Activated CD4-positive, alpha-beta T cell treated with anti-CD3 and anti-CD28 coated beads, Interleukin-2, amount 50 U/mL, for 48 hours (primary cell): ENCODE measurements at places on chromosomes 7 and 10.
A peak's percentile ranks its signal among the peaks of the same experiment; 100 is the strongest.

GRCh38 chr10:121919666-121920065 lies 8.2 kb downstream of the ATE1 start:
- no peak for DNase-seq

DNA sequence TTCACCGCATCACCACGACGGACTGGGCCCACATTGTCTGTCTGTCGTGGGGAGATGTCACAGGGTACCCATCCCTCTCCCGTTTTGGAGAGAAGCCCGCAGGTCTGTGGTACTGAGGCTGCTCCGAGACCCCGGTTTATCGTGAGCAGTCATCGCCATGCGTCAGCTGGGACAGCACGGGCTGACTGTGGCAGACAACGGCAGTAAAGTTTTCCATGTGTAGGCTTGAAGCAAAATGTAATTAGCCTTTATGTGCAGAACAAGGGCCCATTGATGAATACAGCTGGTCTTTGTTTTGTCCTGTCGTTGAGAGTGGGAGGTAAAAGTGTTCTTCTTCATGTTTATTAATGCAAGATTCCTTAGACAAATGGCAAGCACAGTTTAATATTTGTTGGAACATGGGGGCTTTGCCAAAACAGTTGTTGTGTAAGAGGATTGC lies 167.4 kb upstream of the SH2B2 start:
- no peak for DNase-seq

DNA sequence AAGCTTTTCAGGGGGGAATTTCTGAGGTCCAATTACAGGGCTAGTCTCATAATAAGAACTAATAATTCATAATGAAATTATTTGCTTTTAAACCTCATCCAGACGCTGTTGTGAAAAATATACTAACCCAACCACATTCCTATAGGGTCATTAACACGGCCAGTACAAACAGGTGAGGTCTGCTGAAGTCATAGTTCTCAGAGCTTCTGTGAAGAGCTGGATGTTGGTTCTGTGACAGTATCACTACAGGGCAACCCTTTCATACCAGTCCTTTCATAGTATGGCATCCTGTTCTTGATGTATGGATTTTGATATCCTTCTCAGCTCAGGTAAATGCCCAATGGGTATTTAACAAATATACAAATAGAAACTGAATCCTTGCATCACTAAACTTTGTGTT lies 62.3 kb upstream of the FAM133B start:
- no peak for DNase-seq

- no peak for DNase-seq
These were observed 393.8 kb downstream of the TNS3 start for GRCh38 chr7:47188136-47188535.

DNA sequence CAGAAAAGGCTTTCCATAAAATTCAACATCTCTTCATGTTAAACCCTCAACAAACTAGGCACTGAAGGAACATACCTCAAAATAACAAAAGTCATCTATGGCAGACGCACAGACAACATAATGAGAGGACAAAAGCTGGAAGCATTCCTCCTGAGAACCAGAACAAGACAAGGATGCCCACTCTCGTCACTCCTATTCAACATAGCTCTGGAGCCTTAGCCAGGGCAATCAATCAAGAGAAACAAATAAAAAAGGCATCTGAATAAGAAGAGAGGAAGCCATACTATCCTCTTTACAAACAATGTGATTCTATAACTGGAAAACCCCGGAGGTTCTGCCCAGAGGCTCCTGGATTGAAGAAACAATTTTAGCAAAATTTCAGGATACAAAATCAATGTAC lies 251.0 kb downstream of the MALRD1 start:
- DNase-seq, result no peak

DNA sequence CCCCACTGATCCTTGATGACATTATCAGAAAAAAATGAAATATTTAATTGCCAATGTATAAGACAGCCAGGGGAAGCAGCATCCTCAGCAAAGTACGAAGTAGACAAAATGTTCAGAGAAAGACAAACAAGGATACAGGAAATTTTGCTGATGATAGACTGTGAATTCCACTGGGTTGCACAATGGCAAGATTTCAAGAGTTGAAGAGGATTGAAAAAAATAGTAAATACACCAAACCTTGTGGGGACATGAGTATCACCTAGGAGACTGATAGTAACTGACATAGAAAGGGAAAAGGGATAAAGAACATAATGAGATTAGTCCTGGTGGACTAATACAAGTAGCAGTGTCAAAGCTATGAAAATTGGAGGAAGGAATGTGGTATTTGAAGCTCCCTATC lies 16.5 kb downstream of the CNOT4 start:
- DNase-seq, result no peak

GRCh38 chr7:1144269-1144771 lies 15.7 kb downstream of the ZFAND2A start:
- no peak for DNase-seq

DNA sequence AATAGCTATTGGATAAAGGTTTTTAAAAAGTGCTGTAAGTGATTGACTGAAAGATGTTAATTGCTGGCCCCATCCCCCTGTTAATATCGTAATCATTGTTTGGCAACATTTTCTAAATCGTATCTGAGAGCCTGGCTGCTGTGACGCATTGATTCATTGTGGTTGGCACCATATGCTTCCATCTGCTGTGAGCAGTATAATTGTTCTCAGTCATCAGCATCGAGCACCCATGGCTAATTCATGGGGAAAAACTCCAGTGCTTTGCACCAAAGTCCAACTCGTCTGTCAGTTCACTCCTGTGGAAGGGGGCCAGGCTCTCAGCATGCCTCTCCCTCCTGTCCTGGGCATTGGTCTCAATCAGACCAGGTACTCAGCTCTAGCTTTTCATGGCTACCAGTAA lies 205.2 kb downstream of the STK31 start:
- DNase-seq, result no peak

- DNase-seq, result no peak
These were observed 23.8 kb upstream of the STN1 start for GRCh38 chr10:103941801-103942200.

DNA sequence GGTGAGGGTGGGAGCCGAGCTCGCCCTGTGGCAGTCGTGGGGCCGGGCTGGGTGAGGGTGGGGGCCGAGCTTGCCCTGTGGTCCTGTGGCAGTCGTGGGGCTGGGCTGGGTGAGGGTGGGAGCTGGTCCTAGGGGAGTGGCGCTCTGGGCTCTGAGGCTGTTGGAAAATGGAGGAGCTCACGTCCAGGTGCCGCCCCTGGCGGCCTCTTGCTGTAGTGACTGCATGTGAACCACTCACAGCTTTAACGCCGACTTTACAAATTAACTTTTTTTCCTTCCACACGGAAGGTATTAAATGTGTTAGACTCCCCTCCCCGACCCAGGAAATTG lies 312.6 kb downstream of the WDR37 start:
- DNase-seq, result peak; percentile 56

DNA sequence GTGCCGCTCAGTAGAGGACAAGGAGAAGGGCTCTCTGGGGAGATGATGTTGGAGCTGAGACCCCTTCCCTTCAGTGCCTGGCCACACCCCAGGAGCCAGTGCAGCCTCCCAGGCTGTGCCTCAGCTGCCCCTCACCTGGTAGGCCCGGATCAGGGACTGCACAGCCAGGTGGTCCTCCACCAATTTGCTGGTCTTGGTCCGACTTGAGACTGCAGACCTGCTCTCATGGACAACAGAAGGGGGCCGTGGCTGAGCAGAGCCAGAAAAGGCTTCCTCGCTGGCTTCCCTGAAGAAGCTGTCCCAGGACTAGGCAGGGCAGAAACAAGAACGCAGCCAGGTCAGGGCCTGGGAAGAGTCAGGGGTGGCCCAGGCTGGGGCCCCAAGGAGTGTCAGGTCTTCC lies 5.5 kb downstream of the OGDHL start:
- DNase-seq, result no peak

GRCh38 chr10:60974463-60975149 lies 30.6 kb upstream of the RHOBTB1 start:
- DNase-seq, result no peak

- DNase-seq, result no peak
These were observed 702.1 kb downstream of the TNS3 start for GRCh38 chr7:46879783-46880182.

DNA sequence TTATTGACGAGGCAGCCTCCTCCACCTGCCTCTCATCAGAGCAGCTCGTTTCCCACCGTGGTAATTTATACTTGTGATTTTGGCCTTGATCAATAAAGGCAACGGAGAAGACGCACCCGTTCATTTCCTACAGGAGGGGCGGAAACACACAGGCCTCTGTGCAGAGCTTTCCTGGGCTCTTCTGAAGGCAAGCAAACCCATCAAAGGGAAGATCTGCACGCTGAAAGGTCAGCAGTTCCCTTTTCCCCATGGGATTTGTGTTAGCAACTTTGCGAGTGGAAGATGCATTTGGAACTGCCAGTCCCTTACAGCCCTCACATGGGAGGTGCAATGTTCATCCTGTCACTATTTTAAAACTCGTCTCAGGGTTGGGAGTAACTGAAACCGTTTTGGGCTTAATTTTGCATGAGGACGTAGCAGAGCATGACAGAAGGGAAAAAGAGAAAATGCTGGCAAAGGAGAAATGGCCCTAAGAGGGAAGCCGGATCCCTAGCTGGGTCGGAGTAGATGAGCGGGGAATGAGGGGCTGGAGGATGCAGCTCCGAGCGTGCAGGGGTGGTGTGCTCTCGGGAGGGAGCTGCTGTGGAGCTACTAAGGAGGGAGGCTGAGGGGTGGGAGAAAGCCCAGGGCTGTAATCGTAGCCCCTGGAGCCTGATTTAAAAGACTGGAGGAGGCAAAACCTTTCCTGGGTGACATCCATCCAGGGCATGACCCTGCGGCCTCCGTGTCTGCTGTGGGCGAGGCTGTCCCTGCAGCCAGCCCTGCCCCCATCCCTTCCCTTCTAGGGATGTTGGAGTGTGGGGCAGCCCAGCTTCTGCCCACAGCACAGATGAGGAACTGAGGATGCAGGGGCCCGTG lies 111.1 kb upstream of the FAM20C start:
- DNase-seq, result no peak
